Stimulated activated CD4-positive, alpha-beta T cell treated with anti-CD3 and anti-CD28 coated beads, Interleukin-15, amount 100 ng/mL, for 1 hour (primary cell): ENCODE measurements at places on chromosomes 2 and 18.

GRCh38 chr2:190017837-190018236 lies 44.7 kb downstream of the MSTN start:
- DNase-seq: no peak

DNA sequence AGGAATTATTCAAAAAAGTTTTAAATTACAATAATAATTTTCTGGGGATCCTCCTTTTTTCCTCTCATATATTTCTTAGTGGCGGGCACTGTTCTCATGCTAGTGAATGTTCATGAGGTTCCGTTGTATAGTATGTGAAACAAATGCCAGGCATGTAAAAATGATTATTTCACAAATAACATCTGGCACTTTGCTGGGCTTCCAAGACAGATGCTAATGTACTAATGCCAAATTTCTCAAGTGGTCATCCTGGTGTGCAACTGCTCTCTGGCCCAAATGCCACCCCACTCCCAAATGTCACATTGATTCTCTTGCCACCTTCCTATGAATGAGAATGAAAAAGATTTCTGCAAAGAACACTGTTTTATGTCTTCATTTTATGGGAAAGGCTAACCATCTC lies 564.0 kb upstream of the GCFC2 start:
- no peak for DNase-seq

DNA sequence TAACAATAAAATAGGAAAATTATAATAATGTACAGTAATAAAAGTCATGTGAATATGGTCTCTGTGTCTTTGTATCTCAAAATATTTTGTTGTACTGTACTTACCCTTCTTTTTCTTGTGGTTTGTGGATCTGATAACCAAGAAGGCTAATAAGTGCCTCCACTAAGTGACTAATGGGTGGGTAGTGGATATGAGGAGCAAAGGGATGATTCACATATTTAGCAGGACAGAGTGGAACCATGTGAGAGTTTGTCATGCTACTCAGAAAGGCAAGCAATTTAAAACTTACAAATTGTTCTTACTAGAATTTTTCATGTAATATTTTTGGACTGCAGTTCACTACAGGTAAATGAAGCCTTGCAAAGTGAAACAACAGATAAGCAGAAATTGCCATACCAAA lies 1241.2 kb upstream of the CDH2 start:
- no peak for DNase-seq

- DNase-seq: no peak
Observed at GRCh38 chr2:4358837-4359236, 655.5 kb downstream of the DCDC2C start.

- no peak for DNase-seq
Observed at GRCh38 chr18:40930211-40930882, 1024.7 kb upstream of the PIK3C3 start.

DNA sequence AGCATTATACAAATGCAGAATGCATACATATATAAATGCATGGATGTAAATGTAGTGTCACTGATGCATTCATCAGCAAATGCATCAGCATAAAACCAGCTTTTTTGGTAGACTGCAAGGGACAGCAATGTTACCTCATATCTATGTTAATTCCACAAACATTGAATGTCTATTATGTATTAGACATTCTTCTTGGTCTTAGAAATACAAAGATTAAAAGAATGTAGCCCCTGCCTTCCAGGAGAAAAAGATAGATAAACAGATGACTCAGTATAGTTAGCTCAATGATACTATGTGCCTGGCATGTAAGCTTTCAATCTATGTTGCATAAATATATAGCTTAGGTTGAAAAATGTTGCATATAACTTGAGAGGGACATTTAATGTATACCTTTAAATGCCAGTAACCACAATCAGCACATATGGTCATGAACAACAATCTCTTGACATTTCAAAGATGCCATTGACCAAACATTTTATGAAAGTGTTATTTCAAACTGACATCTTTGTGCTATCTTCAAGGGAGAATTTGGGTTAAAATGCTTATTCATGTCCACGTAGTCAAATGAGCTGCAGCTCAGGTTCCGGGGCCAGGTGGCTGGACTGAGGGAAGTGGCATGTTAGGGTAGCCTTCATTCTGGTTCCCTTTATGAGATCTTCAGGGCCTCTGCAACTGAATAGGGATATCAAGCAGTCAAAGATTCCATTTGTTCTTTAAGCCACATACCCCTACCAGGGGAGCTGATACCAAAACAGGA lies 45.2 kb upstream of the GCG start:
- DNase-seq: no peak

DNA sequence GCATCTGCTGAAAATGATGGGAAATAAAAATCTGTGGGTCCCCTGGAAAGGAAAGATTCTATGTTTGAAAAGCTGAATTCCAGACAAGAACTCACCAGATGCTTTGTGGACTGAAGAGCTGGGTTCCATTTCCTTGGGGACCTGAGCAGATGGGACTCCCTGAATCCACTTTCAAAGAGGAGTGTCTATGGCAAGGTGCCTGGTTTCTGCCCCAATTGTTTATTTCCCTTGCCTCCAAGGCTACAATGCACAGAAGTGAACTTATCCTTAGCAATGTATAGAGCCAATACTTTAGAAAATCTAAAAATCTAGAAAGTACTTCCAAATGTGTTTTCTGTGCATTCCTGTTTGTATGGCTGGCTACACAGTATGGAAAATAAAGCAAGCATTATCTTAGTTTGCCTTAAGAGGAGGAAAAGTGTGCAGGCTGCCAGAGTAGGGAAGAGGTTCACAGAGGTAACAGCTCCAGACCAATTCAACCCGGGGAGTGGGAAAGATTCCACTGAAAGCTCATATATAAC lies 420.5 kb downstream of the NRXN1 start:
- no peak for DNase-seq

DNA sequence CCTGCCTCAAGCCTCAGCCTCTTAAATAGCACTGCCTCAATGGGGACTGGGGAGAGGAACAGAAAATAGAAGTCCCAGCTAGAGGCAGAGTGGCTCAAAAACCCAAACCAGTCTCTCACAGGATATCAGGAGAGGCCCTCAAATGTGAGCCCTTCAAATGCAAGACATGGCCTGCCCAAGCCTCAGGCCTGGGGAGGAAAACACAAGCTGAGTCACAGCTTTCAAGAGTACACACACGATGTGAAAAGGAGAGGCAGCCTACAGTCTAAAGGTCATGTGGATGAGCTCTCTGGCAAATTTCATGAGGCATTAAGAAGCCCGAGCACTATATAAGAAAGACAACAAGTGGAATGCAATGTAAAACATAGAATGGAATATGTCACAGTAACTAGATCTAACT lies 316.6 kb upstream of the MEX3C start:
- no peak for DNase-seq

GRCh38 chr2:84882414-84882738 lies 1.5 kb upstream of the TRABD2A start:
- no peak for DNase-seq
